ENCODE measurements at places on chromosomes 16 and 17. TPM values are rescaled to one million over a fixed set of nuclear protein-coding genes. Genes with fewer than 3 reads are reported as not detected.

Gene TTYH2
- total RNA-seq = 1.2 TPM

Gene ZNF287
- 12.8 TPM for total RNA-seq

Gene BIRC5
- total RNA-seq = 25.0 TPM

Gene AANAT
- not detected for total RNA-seq

Gene CCDC40
- 2.9 TPM for total RNA-seq

Gene RASD1
- total RNA-seq = 0.96 TPM

Gene CLCN7
- total RNA-seq = 35.2 TPM

Gene ZSCAN10
- not detected for total RNA-seq

Gene CRHR1
- 3.9 TPM for total RNA-seq

DNA sequence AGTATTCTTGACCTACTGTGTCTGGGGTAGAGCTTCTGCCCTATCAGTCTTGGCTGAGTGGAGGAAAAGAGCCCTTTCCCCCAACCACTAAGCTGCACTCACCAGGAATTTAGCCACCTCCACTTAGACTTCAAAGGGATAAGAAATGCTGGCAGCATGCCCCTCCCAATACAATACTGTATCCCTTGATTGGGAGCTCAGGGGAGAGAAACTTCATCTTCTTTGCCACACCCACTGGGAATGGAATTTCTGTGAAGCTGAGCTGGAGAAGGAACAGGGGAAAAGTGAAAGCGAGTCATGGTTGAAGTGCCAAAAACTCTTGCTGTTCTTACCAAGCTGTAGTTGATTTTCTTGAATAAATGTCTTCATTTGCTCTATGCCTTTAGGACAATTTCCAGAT, 68.8 kb downstream of the CEP112 start:
- no peak for DNase-seq

DNA sequence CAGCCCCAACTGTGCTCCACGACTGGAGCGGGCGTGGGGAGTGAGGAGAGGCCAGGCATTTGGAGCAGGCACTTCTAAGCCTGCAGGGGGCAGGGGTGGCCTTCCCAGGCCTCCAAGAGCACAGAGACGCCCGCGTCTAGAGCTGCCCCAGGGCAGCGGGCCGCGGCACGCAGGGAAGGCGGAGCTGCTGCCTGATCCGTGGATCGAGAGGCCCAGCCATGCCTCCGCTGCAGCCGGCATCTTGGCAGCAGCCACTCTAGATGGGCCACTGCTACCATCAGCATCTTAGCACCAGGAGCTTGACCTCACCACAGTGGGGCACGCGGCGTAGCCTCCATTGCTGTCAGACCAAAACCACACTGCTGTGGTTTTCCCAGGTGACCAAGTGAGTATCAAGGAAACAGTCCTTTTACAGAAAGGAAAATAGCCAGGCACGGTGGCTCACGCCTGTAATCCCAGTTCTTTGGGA, 20.4 kb upstream of the WDR45B start:
- peak; percentile 72 for DNase-seq

GRCh38 chr16:67731753-67732095, 12.6 kb upstream of the GFOD2 start:
- DNase-seq = no peak

DNA sequence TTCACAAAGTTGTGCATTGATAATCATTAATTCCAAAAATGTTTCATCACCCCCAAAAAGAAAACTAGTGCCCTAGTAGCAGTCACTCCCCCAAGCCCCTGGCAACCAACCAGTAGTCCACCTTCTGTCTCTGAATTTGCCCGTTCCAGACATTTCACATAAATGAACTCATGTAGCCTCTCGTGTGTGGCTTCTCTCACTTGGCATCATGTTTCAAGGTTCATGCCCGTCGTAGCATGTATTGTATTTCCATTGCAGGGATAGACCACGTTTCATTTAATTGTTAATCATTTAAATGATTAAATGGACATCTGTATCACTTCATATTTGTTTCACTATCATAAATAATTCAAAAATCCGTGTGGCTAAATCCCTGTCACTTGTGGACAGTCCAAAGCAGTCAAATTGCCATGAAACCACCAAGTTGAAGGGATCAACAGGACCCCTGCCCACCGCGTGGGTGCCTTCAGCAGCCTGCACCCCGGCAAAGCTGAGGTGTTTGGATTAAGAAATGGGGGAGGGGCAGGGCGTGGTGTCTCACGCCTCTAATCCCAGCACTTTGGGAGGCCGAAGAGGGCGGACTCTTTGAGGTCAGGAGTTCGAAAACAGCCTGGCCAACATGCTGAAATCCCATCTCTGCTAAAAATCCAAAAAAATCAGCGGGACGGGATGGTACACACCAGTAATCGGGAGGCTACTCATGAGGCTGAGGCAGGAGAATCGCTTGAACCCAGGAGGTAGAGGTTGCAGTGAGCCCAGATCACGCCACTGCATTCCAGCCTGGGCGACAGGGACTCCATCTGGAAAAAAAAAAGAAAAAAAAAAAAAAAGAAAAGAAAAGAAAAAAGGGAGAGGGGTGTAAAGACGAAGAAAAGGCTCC, 8.7 kb upstream of the FLYWCH2 start:
- DNase-seq = no peak

DNA sequence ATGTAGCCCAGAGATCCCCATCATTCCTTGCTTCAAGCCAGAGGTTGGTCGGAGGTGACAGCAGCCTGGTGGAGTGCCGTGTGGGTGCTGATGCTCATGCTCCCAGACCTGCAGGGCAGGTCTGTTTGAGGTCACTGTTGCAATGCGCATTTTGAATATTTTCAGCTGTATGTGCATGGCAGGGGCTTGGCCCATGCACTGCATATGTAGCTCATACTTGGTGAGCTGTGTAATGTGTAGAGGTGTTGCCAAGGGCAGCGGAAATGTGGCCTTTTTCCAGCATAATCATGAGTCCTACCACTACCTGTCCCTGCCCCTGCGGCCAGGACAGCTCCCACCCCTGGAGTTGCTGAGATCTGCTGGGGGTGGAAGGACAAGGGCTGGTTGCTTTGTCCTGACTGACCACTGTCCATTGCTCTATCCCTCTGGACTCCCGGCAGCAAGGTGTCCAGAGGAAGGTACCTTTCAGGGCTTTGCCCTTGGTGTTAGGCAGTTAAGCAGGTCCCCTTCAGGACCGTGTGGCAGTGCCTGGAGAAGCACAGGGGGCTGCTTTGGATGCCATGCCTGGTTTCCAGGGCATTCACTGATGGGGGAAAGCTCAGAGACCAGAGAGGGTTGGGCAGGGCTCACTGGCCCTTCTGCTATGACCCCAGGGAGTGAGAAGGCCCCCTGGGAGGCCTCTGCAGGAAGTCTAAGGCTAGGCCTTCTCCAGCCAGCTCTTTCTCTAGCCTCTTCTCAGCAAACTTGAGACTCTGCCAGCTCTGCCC, 215.2 kb downstream of the NTN1 start:
- DNase-seq = no peak

GRCh38 chr17:20022701-20023100, 13.5 kb downstream of the SPECC1 start:
- DNase-seq = no peak

- DNase-seq = no peak
These were observed 93.0 kb downstream of the SEC14L1 start for GRCh38 chr17:77233635-77234334.

GRCh38 chr16:88535191-88535856, 34.9 kb upstream of the ZC3H18 start:
- no peak for DNase-seq

DNA sequence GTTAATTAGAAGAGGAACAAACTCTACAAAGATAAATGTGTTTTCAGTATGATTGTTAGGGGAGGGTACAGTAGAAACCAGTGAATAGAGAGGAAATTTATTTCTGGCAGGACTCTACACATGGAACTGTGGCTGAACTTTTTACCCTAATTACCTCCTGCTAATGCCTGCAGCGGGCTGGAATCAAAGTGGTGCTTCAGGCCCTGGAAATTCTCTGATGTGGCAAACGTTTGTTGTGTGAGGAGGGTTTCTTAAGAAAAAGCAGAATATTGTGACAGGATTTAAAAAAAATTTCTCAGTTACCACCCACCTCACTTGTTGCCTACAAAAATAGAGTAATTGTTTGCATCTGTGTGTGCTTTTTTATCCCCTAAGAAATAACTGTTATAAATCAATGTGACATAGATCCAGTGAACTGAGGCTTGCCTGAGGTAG, 154.5 kb downstream of the BCAS3 start:
- peak; percentile 9 for DNase-seq

GRCh38 chr16:69318911-69319289, 7.8 kb downstream of the VPS4A start:
- no peak for DNase-seq

GRCh38 chr16:85359147-85359822, 247.0 kb upstream of the CIBAR2 start:
- peak; percentile 30 for DNase-seq

DNA sequence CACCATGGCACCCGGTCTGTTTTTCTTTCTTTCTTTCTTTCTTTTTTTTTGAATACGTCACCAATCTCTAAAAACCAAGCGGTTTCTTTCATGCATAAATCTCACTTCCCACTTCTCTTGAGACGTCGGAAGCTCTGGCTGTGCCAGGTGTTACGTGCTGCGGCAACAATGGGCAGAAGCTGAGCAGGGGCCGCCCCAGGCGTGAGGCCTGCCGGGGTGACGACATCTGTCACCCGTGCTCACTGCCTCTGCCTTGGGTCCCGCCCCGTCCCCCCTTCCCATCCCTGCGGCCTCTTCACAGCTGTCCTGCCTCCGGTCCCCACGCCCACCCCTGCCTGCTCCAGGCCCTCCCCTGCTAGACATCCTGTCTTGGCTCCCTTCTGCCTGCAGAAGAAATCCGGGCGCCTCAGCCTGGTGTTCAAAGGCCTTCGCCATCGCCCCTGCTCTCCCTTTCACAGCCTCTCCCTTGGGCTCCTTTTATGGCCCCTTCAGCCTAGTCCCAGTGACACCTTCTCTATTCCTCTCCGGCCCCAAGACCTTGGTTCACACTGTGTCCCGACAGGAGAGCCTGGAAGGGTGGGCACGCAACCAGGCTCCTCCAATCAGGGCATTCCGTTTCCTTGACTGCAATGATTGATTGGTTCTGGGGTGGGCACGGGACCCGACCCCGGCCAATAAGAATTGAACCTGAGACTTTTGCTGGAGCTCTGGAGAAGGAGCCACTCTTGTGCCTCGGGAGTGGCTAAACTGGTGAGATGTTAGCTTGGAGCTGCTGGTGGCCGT, 4.8 kb downstream of the P2RX1 start:
- DNase-seq = no peak

- DNase-seq = no peak
These were observed 260.1 kb downstream of the IRX3 start for GRCh38 chr16:54026456-54026855.

All from umbilical cord (tissue), 2 donors.